Kidney tubule cell (primary cell): ENCODE measurements at places on chromosomes 5 and 9.

DNA sequence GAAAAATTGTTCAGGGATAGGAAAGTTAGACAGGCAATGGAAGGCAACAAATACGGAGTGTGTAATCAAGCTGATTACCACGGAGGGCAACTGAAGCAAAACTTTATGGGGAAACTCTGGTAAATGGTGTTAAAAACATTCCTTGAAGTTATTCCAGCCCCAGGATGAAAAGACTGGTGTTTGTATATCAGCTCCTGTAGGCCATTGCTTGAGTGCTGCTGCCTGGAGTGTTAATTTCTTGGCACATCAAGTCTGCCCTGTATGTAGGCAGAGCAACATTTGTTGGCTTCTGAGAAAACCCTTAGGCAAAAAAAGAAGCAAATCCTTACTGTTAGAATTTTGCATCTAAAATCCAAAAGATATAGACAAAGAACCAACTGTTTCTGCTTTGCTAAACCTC is 686.5 kb upstream of the ACO1 start:
- DNase-seq = no peak

DNA sequence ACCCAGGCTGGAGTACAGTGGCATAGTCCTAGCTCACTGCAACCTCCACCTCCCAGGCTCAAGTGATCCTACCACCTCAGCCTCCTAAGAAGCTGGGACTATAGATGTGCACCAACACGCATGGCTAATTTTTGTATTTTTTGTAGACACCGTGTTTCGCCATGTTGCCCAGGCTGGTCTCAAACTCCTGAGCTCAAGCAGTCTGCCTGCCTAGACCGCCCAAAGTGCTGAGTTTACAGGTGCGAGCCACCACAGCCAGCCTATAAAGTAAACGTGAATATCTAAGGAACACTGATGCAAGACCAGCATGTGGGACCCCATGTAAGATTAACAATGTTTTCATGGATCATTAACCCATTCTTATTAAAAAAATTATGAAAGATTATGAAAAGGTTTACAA is 15.9 kb downstream of the ANXA2R start:
- DNase-seq = no peak

GRCh38 chr5:82386576-82386975 is 108.4 kb upstream of the RPS23 start:
- no peak for DNase-seq

DNA sequence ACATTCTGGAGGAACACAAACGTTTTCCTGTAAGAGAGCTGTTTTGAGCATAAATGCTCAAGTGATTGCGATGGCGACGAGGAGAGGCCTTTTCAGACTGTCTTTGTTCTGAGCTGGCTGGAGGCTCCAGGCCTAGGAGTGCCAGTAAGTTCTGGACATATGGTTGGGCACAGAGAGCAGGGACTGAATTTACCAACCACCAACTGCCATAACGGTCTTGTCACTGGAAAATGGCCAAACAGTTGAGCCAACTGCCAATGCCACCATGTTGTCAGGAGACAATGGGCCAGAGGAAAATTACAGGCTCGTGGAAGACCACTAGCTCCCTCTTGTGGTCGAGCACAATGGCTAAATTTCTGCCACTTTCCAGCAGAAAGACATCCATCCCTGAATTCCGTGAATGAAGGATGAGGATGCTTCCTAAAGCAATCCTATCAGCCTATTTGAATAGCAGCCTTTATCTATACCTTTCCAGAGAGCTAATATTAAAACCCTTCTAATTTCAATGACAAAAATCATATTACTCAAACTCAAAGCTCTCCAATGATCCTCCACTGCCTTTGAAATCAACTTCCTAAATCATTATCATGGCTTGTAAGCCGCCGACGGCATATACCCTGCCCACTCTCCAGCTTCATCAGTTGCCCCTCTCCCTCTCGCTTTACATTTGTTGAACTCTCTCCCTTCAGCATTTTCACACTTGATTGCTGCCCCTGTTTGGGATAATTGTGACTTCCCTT is 66.9 kb upstream of the GLIS3 start:
- DNase-seq = peak; percentile 74

DNA sequence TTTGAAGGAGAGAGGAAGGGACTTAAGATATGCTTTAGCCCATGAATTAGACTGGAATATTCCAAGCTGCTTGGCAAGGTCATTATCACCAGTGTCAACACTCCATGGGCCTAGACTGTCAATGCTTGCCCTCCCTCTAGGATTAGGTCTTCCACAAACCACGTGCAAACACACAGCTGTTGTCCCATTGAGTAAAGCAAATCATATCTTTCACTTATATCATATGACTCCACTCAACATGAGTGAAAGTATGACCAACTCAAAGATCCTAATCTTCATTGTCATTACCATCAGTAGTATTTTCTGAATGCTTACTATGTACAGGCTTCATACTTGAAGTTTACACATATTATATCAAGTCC is 57.0 kb upstream of the GRAMD2B start:
- DNase-seq = no peak

GRCh38 chr9:115035841-115036612 is 81.9 kb downstream of the TNC start:
- peak; percentile 68 for DNase-seq

DNA sequence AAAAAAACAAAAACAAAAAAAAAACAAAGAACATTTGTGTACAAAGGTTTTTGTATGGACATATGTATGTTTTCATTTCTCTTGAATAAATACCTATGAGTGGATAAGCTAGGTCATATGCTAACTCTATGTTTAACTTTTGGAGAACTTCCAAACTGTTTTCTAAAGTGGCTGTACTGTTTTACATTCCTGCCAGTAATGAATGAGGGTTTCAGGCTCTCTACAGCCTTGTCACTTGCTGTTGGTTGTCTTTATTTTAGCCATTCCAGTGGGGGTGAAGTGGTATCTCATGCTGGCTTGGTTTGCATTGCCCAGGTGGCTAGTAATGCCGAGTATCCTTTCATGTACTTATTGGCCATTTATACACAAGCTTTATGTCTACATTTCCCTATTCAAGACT is 9.1 kb upstream of the TRIO start:
- no peak for DNase-seq

- DNase-seq = no peak
Measured at GRCh38 chr5:151718646-151719045, 31.9 kb upstream of the SPARC start.

DNA sequence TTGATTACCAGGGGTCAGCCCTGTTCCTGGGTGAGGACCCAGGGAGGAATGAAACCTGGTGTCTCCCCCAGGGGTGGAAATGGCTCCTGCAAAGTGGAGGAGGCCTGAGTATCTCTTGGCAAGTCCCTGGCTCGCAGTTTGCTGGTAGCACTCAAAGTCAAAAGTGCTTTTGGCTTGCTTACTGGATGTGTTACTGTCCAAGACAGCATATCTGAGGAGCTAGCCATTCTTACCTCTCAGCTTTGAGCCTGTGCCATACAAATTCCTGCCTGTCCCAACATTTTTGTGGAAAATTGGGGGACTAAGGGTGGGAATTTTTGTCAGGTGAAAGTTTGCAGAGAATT is 9.9 kb downstream of the ZNF618 start:
- DNase-seq = no peak

DNA sequence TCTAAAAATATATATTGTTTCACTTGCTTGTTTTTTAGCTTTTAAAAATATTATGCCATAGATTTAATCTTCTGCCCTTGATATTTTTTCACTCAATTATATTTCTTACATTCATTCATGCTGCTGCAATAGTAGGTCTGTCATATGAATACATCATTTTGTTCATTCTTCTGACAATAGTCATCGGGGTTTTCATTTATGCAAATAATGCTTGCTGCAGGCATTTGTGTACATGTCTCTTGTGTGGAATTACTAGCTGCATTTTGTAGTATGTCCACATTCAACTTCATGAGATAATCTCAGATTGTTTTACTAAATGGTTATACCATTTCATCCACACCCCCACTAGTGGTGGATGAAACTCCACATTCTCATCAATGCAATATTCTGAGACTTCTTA is 5.3 kb upstream of the PLPP1 start:
- peak; percentile 21 for DNase-seq

DNA sequence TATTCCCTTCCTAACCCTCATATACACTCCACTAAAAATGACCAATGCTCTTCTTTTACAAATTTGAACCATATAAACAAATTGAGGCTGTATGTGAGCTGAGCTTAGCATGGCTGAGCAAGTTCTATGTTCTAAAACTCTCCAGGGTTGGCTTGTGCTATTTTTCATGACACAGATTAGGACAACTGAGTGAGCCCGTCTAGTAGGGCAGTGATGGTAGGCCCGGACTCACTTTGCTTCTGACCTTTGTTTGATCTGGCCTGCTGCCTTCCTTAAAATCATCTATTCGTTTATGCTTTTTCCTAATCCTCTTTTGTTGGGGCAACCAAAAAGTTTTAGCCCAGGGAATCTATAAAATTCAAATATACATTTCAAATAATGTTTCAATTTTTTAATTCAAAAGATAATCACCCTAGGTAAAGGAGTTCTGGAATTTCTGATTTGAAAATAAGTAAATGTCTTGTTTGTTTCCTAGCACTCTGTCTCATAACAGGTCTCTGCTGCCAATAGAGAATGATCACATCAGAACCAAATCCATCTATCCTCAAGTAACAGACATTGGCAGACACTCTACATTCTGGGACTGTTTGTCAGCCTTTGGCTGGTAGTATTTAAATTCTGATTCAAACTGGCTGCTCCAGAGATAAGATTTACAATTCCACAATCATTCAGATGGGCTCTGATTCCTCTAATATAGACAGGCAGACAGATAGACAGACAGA is 217.0 kb upstream of the TARS1 start:
- DNase-seq = no peak

DNA sequence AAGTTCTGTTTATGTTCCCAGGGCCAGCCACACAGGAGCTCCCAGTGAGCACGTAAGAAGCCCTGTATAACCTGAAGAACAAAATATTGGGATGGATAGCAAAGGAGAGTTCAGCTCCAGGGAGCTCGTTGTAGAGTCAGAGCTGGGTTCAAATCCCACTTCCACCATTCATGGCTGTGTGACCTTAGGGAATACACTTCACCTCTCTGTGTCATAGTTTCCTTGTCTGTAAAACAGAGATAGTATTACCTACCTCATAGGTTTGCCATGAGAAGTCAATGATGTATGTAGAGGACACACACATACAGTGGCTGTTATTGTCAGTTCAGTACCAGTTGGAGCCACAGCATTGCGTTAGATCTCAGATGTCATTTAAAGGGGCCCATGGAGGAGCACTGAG is 67.4 kb downstream of the MACROH2A1 start:
- no peak for DNase-seq

DNA sequence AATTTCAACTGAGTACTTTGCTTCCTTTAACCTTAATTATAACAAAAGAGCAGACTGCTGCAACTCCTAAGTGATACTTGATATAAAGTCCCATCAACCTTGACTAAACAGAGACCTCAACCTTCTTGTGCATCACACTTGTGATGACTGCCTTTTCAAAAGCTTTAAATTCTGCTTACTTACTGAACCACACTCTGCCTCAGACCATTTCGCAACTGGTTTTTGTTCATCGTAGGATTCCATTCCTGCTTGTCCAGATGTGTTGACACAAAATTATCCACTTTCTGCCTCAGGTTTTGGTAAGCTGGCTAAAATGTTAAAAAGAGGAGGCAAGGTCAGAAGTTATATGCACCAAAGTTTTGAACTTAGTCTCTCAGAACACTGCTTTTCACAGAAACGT is 3.5 kb downstream of the BOD1 start:
- DNase-seq = peak; percentile 5

- peak; percentile 34 for DNase-seq
Measured at GRCh38 chr5:175746851-175747250, 89.0 kb downstream of the HRH2 start.

DNA sequence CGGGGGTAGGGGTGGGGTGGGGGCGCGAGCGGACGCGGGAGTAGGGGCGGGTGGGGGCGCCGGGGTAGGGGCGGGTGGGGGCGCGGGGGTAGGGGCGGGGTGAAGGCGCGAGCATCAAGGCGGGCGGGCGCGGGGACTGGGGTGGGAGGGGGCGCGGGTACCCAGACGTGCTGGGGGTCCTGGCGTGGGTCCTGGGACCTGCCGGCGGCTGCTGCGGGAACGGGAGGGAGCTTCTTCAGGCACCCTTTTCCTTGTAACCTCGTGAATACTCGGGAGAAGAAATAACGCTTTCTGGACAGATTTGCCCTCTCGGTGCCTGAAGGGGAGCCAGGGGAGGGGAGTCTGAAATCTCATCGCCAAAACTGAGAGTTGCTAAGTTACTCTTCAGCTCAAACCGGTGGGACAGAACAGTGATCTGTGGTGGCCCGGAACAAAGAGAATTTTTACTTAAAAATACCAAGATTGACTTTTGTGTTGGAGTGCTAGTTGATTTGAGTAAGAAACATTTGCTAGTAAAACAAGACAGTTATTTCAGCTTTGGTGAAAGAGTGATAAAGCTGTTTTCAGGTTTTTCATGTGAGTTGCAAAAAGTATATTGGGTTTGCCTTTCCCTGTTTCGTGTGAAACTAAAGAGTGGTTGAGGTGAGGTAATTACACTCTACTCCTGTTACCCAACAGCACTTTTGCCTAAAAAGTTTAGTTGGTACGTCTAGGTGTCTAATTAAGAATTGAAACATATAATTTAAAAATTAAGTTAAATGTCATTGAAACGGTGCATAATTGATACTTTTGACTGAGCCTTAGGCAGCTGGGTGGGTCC is 643 bp downstream of the PLEKHG4B start:
- DNase-seq = no peak

- no peak for DNase-seq
Measured at GRCh38 chr5:137346281-137346680, 152.8 kb downstream of the SPOCK1 start.

- no peak for DNase-seq
Measured at GRCh38 chr5:135891791-135892190, 3.9 kb downstream of the IL9 start.

GRCh38 chr9:77892955-77893514 is 138.6 kb downstream of the GNAQ start:
- no peak for DNase-seq

DNA sequence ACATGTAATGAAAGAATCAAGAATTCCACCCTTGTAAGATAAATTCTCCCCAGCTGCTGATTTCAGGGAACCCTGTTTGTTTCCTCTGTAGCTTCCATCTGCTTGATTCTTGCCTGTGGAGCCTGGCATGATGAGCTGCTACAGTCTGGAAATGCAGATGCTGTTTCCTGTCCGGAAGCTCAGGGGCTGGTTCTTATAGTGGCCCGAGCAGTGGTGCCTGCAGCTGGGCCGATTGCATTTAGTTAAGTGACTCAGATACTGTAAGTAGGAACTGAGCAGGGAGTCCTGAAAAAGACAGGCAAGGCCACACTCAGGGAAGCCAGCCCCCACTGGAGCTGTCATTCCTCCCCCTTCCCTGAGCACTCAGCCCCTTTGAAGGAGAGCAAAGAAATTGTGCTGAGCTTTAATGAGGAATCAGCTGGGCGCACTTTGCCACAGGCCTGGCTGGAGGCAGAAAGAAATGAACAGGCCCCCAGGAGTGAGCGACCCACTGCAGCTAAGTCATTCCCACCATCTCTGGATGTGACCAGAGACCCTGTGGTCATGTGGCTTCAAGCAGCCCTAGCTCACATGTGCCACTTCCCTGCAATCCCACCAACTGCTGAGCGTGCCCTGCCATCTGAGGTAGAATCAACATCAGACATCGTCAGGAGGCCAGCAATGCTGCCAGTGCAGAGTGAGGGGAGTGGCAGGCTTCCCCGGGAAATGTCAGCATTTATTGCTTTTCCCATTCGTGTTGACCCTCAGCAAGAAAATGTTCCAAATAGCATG is 206.0 kb upstream of the WWC1 start:
- DNase-seq = no peak

GRCh38 chr9:83521011-83521410 is 17.2 kb downstream of the FRMD3 start:
- no peak for DNase-seq
